ENCODE measurements at places on chromosomes 1 and 21.
A peak's percentile ranks its signal among the peaks of the same experiment; 100 is the strongest.

DNA sequence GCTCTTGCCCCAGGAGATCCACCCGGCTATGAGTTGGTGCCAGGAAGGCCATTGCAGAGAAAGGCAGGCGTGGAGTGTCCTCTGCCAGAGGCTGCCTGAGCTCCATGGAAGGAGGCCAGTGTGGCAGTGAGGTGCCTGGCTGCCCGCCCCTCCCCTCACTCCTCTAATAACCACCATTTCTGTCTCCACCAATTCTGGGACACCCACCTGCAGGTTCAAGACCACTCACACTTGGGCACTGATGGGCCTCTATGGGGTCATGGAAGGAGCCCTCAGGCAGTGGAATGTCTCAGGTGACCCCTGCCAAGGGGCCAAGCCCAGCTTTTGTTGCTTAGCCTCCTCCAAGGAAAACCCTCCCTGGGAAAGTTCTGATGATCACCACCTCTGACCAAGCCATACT, 731.6 kb downstream of the MATN1 start:
- DNase-seq: no peak

- no peak for DNase-seq
These were observed 32.4 kb downstream of the IER5 start for GRCh38 chr1:181120924-181121323.

- DNase-seq: no peak
These were observed 103.1 kb downstream of the TLR5 start for GRCh38 chr1:223039990-223040389.

GRCh38 chr1:224745924-224746323, 129.8 kb downstream of the CNIH3 start:
- DNase-seq: peak; percentile 4

- no peak for DNase-seq
These were observed 69.2 kb downstream of the OBSCN start for GRCh38 chr1:228276901-228277490.

GRCh38 chr1:25523542-25523941, 19.9 kb upstream of the LDLRAP1 start:
- DNase-seq: no peak

DNA sequence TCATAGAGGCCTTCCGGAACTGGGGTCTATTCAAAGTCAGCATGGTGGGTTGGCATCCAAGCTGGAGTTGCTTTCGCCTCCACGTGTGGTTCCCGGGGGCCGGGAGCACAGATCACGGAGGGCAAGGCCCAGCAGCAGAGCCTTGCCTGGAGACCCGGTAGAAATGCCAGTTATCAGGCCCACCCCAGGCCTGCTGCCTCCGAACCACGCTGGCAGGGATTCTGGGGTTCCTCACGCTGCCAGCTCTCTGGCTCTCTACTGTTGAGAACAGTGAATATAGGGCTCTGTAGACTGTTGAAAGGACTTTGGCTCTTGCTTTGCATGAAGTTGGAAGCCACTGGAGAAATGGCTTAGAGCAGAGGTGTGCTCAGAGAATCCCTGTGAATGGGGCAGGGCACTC, 127.5 kb downstream of the RIPK4 start:
- DNase-seq: no peak

- DNase-seq: peak; percentile 46
These were observed 26.7 kb downstream of the NDC1 start for GRCh38 chr1:53811414-53811851.

- DNase-seq: no peak
These were observed 15.8 kb downstream of the CD2 start for GRCh38 chr1:116769994-116770393.

DNA sequence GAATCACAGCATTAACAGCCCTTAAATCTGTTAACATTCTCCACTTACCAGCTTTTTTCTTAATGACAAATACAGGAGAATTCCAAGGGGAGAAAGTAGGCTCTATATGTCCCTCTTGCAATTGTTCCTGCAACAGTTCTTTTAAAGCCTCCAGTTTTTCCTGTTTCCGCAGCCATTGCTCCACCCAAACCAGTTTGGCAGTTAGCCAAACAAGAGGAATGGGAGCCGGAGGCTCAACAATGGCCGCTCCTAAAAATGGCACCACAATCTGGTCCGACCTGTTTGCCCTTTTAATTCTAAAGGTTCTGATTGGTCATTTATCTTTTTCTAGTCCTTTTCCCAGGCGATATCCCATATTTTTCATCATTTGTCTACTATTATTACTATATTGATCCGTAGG, 14.0 kb upstream of the L1TD1 start:
- DNase-seq: no peak

GRCh38 chr1:2179283-2180013, 15.1 kb downstream of the FAAP20 start:
- DNase-seq: no peak

DNA sequence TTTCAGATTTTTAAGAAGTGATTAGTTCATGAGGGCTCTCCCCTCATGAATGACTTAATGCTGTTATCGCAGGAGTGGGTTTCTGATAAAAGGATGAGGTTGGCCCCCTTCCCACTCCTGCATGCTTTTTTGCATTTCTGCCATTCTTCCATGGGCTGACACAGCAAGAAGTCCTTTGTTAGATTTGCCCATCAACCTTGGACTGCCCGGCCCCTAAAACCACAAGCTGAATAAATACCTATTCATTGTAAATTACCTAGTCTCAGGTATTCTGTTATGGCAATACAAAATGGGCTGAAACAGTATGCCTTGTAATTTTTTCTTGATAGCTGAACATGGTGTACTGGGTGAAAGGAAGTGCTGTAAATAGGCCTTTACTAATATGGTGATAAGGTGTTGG, 72.7 kb upstream of the DPH5 start:
- no peak for DNase-seq

- no peak for DNase-seq
These were observed 9.4 kb upstream of the CTBS start for GRCh38 chr1:84583648-84584047.

DNA sequence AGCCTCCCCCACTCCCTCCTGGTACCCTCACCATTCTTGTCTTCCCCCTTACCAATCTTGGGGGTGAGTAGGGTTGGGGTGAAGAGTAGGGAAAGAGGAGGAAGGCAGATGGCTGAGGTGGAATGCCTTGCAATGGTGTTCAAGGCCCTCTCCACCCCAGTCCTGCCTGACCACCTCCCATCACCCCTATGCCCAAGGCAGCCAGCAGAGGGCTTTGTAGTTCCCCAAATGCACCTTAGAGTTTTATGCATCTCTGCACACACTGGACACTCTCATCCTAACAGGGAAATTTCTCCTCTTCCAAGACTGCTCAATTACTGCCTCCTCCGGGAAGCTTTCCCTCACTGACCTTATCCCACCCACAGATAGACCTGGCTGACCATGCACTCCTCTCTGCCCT, 15.4 kb downstream of the KIF17 start:
- no peak for DNase-seq

DNA sequence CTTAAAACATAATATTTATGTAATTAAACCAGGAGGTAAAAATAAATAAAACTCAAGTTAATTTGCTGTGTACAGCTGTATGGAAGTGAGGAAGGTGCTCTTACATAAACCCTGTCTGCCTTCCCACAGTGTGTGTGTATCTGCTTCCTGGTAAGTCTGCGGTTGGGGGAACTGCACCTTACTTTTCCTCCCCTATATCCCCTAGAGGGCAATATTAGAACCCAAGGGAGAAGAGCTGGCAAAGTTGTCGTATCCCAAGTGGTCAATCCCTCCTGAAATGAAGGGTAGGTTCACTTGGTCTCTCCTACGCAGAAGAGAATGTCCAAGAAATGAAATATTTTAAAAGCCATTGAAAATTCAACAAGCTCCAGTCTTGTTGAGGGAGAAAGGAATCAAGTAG, 17.8 kb upstream of the JAK1 start:
- DNase-seq: no peak

DNA sequence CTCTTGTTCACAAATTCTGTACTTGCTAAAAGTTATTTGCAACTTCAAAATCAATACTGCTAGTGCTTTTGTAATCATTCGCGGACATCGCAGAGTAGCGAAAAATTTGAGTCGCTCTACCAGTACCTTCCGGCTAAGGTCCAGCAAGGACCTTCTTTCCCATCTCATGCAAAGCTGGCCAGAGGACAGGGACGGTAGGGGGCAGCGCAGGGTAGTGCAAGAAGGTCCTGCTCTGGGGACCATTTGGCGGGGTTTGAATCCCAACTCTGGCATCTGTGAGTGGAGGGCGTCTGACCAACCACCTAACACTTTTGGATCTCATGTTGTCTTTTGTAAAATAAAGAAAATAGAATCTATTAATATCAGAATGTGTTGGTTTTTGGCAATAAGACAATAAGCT, 258.3 kb downstream of the SPATA17 start:
- DNase-seq: no peak

DNA sequence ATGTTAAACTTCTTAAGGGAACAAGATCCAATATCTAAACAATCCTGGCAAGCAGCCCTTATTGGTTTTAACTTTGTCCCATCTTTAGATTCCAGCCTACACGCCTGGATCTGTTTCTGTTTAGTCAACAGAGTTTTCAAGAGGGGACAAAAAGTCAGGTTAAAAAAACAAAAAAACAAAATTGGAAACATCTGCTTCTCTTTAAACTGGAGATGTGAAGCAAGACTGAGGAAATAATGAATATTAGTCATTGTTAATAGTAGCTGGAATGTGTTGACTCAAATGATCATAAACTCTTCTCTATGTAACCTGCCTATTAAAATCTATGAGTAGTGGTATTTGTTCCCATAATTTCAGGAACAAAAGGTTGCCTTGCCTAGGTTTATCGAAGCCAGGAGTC, 55.0 kb downstream of the NID1 start:
- DNase-seq: no peak

DNA sequence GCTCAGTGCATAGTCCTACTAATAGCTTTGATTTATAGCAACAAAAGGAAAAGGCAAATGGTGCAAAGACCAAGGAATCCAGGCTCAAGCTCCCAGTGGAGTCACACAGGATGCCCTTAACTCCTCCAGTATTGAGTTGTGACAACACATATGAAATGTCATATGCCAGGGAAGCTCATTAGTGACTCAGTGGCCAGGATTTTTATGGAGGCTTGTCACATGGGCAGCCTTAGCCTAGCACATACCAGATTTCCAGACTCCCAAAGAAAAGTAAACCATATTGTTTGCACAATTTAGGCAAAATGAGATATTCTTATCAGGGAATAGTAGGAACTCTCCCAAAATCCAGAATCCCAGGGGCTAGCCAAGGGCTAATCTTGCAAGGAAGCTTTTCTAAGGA, 129.2 kb downstream of the MAGI3 start:
- DNase-seq: no peak

All from activated CD4-positive, alpha-beta T cell treated with anti-CD3 and anti-CD28 coated beads, Interleukin-2, Interleukin-6, amounts not matched to agents 100 ng/mL and 50 ng/mL, durations not matched to agents 16 hours and 8 hours (primary cell).